ENCODE measurements at places on chromosomes 3 and 15.

DNA sequence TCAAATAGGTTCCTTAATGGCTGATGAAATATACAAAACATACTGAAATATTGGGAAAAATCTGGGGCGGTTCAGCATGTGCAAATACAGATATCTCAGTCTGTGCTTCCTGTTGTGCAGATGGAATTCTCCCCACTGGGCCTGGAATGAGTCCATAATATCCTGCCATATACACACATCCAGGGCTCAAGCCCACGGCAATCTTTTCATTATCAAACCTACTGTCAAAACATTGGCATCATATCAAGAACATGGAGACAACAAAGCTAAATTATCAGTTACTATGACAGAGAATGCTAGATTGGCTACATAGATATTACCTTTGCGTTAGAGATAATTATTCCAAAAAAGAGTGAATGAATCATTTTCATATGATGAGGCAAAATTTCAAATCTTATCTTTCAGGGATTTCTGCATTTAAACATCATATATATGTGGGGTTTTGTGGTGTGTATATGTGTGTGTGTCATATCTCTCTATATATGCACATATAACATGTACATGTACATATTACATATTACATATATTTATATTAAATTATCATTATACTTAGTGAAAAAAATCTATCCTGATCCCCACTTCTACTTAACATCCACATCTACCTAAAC, 713.3 kb downstream of the GBE1 start:
- no peak for DNase-seq

DNA sequence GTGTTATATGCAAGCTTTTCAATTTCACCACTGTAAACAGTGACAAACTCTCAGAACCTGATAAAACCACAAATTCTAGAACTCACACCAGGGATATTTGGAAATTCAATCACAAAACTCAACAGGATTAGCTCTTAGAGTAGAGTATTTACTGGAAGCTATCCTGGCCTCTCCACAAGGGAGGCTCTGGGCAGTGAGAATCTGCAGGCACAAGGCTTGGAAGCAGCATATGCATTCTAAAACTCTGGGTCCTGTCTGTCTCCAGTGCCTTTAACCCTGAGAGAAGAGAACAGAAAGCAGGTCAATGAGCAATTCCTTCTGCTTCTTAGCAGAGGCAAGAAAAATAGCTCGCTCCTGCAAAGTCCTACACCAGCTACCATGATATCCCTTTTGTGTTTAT, 23.4 kb downstream of the PLSCR4 start:
- no peak for DNase-seq

DNA sequence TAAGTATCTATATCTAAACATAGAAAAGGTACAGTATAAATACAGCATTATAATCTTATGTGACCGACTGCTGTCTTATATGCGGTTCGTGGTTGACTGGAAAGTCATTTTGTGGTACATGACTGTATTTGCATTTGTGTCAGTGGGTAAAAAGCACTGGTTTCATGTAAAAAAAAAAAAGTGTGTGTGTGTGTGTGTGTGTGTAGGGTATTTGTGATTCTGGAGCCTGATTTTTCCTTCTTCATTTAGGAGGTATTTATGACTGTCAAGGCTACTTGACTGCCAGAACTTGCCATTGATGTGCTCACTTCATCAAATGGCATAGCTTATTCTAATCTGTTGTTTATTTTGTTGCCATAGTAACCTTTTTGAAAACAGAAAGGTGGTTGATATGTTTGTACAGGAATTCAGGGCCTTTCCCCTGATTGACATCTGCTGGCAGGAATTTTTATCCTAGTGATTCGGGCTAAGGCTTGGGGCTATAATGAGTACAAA, 63.2 kb downstream of the AKAP13 start:
- peak; percentile 96 for DNase-seq

DNA sequence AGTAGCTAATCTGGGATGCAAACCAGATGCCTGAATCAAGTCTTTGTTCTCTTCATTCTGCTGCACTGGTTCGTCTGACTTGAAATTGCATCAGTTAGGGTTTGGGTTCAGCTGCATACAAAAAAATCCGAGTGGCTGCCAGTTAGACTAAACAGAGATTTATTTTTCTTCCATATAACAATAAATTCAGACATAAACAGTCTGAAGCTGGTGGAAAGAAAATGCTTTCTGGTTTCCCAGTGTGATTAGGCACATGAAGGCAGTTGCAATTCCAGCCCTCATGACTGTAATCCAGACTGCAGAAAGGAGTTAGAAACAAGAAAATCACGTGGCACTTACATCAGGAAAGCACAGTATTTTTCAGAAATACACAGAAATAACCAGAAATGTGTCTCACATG, 930.7 kb downstream of the MCTP2 start:
- DNase-seq = no peak

DNA sequence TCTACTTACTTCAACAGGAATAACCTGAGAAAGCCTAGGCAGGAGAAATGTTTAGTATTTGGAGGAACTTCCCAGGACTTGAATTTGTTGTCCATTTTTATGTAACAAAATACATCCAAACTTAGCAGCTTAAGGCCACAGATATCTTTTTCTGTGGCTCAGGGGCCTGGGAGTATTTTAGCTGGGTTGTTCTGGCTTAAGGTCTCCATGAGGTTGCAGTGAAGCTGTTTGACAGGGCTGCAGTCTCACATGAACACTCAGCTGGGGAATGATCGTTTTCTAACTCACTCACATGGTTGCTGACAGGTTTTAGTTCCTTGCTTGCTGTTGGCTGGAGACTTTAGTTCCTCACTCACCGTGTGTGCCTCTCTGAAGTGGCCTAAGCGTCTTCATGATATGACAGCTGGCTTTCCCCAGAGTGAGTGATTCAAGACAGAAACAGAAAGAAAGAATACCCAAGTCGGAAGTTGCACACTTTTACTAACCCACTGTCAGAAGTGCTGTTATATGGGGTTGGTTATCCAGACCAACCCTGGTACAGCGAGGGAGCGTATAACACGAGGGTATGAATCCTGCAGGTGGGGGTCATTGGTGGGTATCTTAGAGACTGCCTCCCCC, 229.7 kb upstream of the TBL1XR1 start:
- DNase-seq = no peak

Data from SW480 (cell line).